Activated CD4-positive, alpha-beta memory T cell treated with anti-CD3 and anti-CD28 coated beads for 36 hours (primary cell): ENCODE measurements at places on chromosomes 11 and 22. TPM values are rescaled to one million over a fixed set of nuclear protein-coding genes. Genes with fewer than 3 reads are reported as not detected.

Gene FOSL1
- 17.1 TPM for total RNA-seq

Gene RCOR2
- total RNA-seq, result 0.21 TPM

Gene GAS2L1
- total RNA-seq, result 1.3 TPM

Gene SERPING1
- total RNA-seq, result 0.43 TPM

- DNase-seq, result no peak
Observed at GRCh38 chr11:7844986-7845385, 48.2 kb upstream of the OR5P2 start.

- no peak for DNase-seq
Observed at GRCh38 chr11:127066401-127067090, 66.0 kb upstream of the KIRREL3 start.

GRCh38 chr11:2484576-2485125 is 39.8 kb downstream of the KCNQ1 start:
- DNase-seq, result no peak

DNA sequence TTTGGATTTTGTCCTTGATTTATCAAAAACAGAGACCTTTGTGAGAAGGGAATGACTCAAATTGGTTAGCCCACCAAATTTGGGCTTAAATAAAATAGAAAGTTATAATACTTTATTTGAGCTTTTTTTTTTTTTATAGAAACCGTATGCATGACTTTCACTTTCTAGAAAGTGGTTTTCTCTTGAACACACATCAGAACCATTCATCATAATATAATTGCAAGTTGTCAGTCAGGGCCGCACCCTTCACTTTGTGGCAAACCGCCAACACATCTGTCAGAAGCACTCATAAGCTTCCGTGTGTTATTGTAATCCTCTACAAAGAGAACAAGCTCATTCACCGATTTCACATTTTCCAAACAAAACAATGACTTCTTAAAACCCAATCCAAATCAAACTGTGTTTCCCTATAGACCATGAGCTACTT is 76.1 kb downstream of the SOX6 start:
- DNase-seq, result no peak

DNA sequence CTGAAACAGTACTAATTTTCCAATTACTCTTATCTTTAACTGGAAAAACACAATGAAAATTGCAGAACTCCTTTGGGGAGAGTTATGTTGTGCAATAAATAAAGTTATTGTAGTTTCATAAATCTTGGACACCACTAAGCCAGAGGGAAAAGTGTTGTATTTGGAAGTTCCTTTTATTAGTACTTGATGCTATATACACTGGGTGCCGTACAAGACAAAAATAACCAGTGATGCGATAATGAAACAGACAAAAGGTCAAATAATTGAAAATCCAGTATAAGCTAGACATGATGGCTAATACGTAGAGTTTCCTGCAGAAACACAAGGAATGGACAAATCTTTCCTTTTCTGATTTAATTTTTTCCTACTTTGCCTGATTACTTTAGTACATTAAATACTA is 541.1 kb downstream of the ETS1 start:
- no peak for DNase-seq

GRCh38 chr11:77149716-77150392 is 21.8 kb downstream of the MYO7A start:
- no peak for DNase-seq

DNA sequence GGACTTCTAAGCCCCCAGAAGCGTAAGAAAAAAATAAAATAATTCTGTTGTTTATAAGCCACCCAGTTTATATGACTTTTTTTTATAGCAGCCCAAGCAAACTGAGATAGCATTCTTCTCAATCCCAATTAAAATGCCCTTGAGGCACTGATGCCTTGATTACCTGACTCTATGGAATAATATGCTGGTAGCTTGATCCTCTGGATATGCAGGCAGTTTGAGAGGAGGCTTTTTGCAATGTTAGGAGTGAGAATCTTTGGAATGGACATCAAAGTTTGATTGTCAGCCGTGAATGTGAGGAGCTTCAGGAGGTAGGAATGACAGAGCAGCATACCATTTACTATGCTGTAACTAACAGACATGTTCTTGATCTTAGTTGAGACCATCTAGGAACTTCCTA is 275.6 kb downstream of the AASDHPPT start:
- no peak for DNase-seq

- DNase-seq, result no peak
Observed at GRCh38 chr11:32109592-32109991, 18.7 kb downstream of the RCN1 start.
